ENCODE measurements at places on chromosomes 3 and 15.

DNA sequence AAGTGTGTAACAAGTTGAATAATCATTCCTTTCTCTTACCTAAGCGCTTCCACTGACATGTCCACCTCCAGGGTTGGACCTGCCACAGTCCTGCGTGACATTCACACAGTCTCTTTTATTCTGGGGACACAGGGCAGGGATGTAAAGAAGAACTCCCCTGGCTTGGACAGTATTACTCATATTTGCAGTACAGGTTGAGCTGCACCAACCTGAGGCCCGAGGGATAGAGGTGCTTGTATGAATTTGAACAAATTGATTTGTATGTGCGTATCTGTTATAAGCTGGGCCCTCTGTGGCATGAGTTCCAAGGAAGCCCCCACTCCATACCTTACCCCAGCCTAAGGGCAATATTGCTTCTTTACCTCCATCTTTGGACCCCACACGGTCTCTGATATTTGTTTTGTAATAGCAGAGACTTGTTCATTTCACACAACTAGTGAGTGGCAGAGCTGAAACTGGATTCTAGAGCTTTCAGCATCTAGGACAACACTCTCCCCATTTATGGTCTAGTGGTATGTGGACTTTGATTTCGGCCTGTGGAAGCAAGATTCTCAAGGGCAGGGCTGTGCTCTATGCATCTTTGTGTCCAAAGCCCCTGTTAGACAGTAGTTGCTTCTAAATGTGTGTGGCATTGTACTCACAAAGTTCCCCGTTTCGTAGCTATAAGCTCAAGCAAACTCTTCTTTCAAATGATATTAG is 39.2 kb downstream of the FAH start:
- DNase-seq: no peak

GRCh38 chr3:157755233-157755632 is 252.0 kb upstream of the VEPH1 start:
- DNase-seq: no peak

DNA sequence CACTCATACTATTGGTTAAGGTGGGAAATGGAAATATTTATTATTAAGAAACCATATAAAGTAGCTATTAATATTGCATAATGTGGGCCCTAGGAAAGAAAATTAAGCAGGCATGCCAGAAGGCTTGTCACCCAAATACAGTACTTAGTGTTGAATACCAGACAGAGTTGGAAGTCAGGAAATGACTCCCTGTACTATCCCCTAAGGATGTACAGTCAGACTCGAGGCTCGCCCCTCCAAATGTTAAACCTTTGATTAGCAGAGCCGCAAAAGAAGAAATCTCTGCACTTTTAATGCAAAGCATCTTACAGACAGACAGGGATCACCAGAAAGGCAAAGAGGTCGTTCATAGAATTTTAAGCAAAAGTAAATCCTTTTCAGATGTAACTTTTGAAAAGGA is 11.3 kb upstream of the RBSN start:
- no peak for DNase-seq

- no peak for DNase-seq
Measured at GRCh38 chr3:195195321-195196209, 75.4 kb downstream of the XXYLT1 start.

GRCh38 chr3:173993299-173993698 is 595.8 kb downstream of the NLGN1 start:
- DNase-seq: no peak

GRCh38 chr15:84657748-84658079 is 285 bp downstream of the NMB start:
- DNase-seq: no peak

DNA sequence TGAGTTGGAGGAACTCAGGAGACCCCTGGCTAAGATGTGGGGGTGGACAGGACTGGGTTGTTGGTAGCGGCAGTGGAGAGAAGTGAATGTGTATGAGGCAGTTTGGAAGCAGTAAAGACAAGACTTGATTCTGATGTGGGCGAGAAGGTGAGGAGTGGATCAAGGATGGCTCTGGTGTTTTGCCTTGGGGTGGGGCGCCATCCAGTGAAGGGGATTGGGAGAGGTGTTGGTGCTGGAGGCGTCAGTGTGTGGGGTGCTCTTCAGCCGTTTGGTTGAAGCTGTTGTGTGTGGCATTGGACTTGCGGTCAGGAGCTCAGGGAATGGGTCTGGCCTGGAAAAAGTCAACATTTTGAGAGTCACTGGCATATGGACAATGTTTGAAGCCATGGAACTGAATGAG is 13.3 kb downstream of the FAN1 start:
- no peak for DNase-seq

DNA sequence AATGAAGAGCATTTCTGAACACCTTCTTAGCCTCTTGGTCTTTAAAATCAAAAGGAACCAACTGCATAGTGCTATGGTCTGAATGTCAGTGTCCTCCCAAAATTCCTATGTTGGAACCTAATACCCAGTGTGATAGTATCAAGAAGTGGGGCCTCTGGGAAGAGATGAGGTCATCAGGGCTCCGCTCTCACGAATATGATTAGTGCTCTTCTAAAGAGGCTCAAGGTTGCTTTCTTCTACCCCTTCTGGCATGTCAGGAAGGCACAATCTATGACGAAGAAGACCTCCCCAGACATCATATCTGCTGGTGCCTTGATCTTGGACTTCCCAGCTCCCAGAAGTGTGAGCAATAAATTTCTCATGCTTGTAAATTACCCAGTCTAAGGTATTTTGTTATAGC is 209.5 kb downstream of the MAGI1 start:
- no peak for DNase-seq

GRCh38 chr3:72316501-72317279 is 531.6 kb downstream of the SHQ1 start:
- no peak for DNase-seq

DNA sequence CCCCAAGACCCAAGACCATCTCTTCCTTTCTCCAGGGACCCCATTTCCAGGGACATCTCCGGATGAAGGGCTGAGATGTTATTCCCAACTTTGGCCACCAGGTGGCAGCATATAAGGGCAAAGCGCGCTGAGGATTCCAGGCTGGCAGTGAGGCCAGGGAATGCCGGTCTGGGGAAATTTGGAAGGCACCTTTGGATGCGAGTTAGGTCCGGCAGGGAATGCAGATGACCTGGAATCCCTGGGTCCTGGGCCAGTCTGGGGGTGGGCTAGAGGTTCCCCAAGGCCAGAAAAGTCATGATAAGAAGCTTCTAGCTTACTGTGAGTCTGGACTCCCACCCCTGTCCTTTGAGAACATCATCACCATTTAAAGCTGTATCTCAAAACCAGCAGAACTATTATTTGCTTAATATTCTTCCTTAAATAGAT is 1.6 kb upstream of the CHST13 start:
- DNase-seq: peak; percentile 51

- no peak for DNase-seq
Measured at GRCh38 chr3:46934072-46934471, 42.5 kb downstream of the CCDC12 start.

DNA sequence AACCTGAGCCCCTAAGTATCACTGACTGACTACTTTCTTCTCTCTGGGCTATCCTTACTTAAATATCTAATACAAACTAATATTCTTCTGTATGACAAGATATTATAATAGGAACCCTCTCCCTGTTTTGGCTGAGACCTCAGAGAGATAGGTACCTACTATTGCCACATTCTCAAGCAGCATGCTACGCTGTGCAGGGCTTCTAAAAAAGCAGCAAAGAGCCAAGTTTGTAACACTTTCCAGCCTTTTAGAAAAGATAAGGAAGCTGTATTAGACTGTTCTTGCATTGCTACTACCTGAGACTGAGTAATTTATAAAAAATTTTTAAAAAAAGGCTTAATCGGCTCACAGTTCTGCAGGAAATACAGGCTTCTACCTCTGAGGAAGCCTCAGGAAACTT is 126.8 kb upstream of the ABI3BP start:
- no peak for DNase-seq

DNA sequence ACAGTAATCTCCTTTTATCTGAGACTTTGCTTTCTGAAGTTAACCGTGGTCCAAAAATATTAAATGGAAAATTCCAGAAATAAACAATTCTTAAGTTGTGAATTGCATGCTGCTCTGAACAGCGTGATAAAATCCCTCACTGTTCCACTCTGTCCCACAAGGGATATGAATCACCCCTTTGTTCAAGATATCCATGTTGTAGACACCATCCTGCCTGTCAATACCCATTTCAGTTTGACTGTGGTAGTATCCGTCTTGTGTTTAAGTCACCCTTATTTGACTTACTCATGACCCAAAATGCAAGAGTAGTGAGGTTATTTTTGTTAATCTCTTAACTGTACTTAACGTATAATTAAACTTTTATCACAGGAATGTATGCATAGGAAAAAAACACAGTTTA is 435.0 kb downstream of the SHQ1 start:
- DNase-seq: no peak
